ENCODE measurements at places on chromosomes 2 and 18. TPM values are rescaled to one million over a fixed set of nuclear protein-coding genes. Genes with fewer than 3 reads are reported as not detected.

GRCh38 chr2:217999595-217999959 is 3.2 kb downstream of the TNS1 start:
- no peak for DNase-seq
- peak overlapping the region; percentile 92 for H3K27ac ChIP-seq
- no peaks in the 10 kb centered on the region for H3K27me3 ChIP-seq
- H3K4me3 ChIP-seq: no peak overlapping the region
- peaks cover 95% of the 10 kb centered on the region for H3K4me1 ChIP-seq
- no peaks in the 10 kb centered on the region for H3K36me3 ChIP-seq

DNA sequence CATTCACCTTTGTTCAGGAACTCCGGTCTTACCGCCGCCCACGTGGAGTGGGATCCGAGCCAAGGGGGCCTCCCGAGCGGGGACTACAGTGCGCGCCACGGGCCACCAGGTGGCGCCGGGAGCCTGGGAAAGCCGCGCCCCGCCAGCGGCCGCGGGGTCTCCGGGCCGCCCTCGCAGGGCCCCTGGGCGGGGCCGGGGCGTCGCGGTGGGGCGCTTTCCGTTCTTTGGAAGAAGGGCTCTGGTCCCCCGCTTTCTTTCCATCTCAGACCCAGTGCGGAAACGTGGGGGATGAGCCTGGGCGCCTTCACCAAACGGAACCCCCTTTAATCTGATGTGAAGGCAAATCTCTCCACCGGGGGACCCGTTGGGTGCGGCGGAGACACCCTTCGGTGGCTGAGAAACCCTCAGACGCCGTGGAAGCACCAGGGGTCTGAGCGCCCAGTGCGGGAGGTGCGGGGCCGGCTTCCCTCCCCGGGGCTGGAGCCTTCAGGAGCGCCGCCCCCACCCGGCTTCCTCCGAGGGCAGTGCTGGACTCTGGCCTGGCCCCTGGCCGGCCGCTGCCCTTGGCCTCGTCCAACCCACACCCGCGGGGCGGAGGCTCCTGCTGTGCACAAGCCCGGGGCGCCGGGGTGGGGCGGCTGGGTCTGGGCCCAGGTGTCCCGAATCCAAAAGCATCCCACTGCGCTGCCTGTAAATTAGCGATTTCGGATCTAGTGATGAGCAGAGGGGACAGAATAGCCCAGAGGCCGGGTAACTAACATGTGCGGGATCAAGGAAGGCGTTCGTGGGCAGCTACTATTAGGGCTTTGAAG is 44.6 kb downstream of the GORASP2 start:
- DNase-seq: no peak
- H3K4me1 ChIP-seq: peaks cover 17% of the 10 kb centered on the region
- no peaks in the 10 kb centered on the region for H3K27me3 ChIP-seq
- peaks cover 2% of the 10 kb centered on the region for H3K36me3 ChIP-seq
- H3K4me3 ChIP-seq: peak overlapping the region; percentile 69

ALPP gene
- not detected for total RNA-seq

- DNase-seq: no peak
- no peak overlapping the region for H3K27ac ChIP-seq
These were observed 44.2 kb upstream of the AQP4 start for GRCh38 chr18:26909599-26910290.

DSG1 gene
- total RNA-seq: not detected

DNA sequence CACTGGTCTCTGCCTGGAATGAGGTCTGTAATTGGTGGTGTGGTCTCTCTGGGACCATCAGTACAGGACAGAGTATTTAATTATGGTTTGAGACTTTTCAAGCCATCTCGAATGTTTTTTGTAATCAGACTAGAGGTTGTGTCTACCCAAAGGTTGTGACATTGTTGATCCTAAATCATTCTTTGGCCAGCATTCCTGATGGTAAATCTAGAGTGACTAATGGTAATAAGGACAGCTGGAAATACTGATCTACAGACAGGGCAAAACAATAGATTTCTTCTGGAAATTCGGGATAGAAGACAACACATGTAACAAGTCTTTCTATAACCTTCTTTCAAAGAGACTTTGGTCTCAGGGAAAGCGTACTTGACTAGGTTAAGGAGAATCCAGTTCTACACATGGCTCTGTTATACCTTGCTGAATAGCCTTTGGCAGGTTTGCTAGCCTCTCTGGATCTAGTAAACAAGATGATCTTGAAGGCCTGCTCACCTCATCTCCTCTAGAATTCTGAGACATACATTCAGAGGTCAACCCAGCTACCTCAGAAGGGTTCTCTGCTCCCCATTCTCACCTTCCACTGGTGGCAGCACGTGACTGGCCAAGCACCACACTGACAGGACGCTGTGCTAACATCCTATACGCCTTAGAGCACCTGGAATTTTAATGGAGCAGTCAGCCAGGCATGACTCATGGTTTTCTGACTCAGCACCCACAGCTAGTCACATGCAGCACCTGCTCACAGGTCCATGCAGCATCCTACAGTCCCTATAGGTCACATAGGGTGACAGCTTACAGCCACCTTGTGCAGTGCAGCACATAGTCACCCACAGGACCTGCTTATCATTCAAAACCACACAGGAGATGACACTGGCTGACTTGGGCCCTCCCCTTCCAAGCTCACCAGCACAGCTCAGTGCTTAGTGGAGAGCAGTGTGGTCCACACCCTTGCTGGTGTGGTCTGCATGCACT is 12.2 kb downstream of the PLB1 start:
- peaks cover 10% of the 10 kb centered on the region for H3K36me3 ChIP-seq
- no peak for DNase-seq
- peaks cover 12% of the 10 kb centered on the region for H3K4me1 ChIP-seq
- no peak overlapping the region for H3K27ac ChIP-seq
- peaks cover 4% of the 10 kb centered on the region for H3K27me3 ChIP-seq

DNA sequence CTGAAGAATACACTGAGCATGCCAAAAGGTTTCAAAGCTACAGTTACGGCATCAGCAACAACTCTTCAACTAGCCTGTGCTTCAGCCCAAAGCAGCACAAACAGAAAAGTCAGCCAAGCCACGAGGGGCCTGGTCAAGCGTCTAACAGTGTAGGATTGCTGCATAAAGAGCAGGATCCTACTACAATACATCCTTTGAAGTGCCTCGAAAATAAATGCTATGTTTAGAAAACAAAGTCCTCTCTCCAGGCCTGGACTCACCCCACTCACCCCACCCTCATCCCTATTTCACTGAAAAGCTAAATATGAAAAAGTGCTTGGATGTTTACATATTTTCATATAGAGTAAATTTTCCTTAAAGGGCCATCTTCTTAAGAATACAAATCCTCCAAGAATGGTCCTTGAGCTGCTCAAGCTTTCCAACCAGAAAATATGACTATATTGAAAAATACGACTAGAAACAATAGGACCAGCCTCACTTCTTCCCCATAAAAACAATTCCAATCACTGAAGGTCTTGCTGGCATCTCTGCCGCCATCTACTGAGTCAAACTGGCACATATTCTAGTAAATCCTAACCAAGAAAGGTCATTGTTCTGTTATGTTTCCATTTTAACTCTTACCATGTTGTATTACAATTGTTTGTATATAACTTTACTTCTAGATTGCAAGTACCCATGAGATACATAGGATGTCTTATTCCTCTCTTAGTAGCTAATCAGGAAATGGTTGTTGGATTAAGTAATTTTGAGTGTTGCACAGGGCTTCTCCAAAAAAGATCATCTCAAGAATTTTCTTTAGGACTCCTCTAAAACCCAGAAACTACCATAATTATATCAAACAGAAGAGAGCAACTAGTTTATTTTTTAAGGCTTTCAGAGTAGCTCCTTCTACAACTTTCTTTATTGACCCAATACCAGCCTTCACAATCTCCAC is 63.6 kb downstream of the CLHC1 start:
- H3K4me3 ChIP-seq: no peak overlapping the region
- no peaks in the 10 kb centered on the region for H3K27me3 ChIP-seq
- peak overlapping the region; percentile 58 for H3K27ac ChIP-seq
- H3K36me3 ChIP-seq: no peaks in the 10 kb centered on the region

- H3K36me3 ChIP-seq: no peaks in the 10 kb centered on the region
- H3K4me3 ChIP-seq: no peak overlapping the region
- no peak for DNase-seq
- no peak overlapping the region for H3K27ac ChIP-seq
These were observed 17.3 kb upstream of the ASXL2 start for GRCh38 chr2:25895610-25896009.

DNA sequence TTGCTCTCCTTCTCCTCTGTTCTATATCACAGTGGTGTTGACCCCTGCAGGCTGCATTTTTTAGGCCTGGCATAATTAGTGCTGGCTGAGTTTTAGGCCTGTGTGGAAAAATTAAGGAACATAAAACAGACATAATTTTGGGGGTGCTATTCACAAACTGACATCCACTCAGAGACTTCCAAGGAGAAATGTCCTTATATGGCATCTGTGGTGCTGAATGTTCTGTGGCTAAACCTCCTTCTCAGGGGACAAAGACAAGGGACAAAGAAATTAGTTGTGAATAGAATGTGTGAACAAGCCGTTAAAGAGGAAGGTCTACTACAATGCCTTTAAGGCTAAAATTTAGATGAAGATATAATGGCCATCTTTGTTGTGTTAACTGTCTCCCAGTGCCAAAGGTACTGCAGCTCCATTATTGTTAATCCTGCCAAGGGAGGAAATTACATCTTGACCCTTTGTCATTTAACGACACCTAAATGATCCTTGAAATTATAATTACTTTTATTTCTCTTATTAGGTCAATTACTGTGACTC is 870.0 kb upstream of the CHAC2 start:
- DNase-seq: no peak
- no peak overlapping the region for H3K4me3 ChIP-seq
- no peaks in the 10 kb centered on the region for H3K4me1 ChIP-seq
- H3K27me3 ChIP-seq: peaks cover under 1% of the 10 kb centered on the region

GRCh38 chr18:36757991-36758390 is 70.8 kb downstream of the TPGS2 start:
- peaks cover 1% of the 10 kb centered on the region for H3K36me3 ChIP-seq
- no peaks in the 10 kb centered on the region for H3K27me3 ChIP-seq
- H3K27ac ChIP-seq: no peak overlapping the region
- DNase-seq: no peak

GRCh38 chr18:30623401-30624065 is 419.0 kb downstream of the DSC3 start:
- H3K36me3 ChIP-seq: no peaks in the 10 kb centered on the region
- H3K4me1 ChIP-seq: peaks cover 11% of the 10 kb centered on the region
- H3K27me3 ChIP-seq: peaks cover 2% of the 10 kb centered on the region
- H3K4me3 ChIP-seq: no peak overlapping the region
- H3K27ac ChIP-seq: no peak overlapping the region
- DNase-seq: no peak

UNC80 gene
- not detected for total RNA-seq

DNA sequence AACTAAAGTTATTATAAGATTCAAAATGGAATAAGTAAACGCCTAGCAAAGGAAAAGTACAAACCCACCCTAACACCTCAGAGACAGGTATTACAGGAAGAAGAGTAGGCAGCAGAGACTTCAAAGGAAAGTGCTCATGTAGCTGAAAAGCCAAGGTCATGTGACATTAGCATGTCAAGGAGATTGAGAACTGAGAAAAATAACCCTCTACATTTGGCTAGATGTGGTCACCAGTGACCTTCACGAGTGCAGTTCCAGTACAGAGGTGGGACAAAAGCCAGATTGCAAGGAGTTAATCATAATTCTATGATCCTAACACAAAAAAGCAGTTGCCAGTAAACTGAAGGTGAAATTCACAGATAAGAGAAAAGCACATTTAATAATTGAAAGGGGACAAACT is 252.7 kb downstream of the ZEB2 start:
- no peak overlapping the region for H3K27ac ChIP-seq
- peaks cover 2% of the 10 kb centered on the region for H3K36me3 ChIP-seq
- no peaks in the 10 kb centered on the region for H3K27me3 ChIP-seq
- DNase-seq: no peak
- H3K4me3 ChIP-seq: no peak overlapping the region

GRCh38 chr18:76988827-76989646 is 143.5 kb downstream of the MBP start:
- peaks cover 8% of the 10 kb centered on the region for H3K27me3 ChIP-seq
- no peak for DNase-seq
- H3K4me1 ChIP-seq: no peaks in the 10 kb centered on the region
- no peak overlapping the region for H3K27ac ChIP-seq
- no peak overlapping the region for H3K4me3 ChIP-seq
- H3K36me3 ChIP-seq: no peaks in the 10 kb centered on the region

PLEKHM3 gene
- total RNA-seq: 9.1 TPM

DNA sequence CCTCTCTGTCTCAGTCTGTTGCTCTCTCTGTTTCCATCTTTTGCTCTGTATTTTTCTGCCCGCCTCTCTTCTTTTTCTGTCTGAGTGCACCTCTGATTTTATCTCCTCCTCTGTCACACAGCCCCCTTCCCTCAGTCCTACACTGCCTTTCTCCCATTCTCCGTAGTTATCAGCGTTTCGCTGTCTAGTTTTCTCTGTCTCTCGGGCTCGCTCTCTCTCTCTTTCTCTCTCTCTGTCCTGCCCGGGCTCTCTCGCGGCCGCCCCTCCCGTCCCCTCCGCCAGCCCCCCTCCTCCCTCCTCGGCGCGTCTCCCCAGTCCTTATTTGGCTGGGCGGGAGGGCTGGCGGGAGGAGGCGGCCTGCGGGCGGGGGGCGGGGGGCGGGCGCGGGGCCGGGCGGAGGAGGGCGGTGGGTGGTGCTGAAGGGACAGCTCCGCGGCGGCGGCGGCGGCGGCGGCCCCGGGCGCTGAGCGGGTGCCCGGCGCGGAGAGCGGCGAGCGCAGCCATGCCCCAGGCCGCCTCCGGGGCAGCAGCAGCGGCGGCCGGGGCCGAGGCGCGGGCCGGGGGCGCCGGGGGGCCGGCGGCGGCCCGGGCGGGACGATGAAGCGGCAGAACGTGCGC is at the start of gene KCNK3:
TSS of gene KCNK3 (plus strand) at position 444 of the 618 bp plus-strand sequence. CDS start at position 598, 154 bp downstream.
- H3K4me1 ChIP-seq: peaks cover 35% of the 10 kb centered on the region
- DNase-seq: no peak
- H3K27me3 ChIP-seq: peaks cover 48% of the 10 kb centered on the region
- peaks cover 2% of the 10 kb centered on the region for H3K36me3 ChIP-seq
- H3K4me3 ChIP-seq: peak within 1 kb of the TSS; percentile 67

STK17B gene
- total RNA-seq: 37.2 TPM

DNA sequence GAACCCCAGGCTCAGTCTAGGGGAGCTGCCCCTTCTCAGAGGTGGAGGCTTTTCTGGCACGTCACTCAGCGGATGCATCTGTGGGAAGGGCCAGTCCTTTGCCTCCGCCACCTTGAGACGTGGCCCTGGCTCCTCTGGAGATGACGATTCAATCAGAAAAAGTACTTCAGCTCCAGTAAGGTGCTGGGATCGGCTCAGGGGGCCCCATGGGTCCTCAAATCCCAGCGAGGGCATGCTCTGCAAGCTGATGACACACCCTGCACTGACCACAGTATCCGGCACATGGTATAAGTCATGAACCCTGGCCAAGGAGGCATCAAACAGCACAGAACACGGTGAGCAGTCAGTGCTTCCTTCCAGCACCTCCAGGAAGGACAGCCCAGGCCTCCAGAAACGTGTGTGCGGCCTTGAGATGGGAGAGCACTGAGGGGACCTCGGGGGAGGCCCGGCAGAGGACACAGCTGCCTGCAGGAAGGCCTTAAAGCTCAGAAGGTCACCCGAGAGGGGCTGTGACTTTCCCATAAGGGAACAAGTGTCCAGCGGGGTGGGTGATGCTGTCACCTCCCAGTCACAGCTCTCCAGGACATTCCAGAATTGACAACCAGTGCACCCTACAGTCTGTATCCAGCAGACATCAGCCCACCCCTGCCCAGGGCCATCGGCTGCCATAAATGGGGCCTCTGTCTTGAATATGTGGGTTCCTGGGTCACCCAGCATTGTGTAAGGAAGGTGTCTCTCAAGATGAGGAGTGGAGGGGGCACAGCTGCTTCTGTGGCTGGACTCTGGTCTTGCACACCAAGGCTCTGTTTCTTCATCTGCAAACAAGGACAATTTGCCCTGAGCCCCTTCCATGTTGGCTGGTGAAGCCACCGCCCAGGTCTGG is 205.8 kb downstream of the NDUFA10 start:
- H3K4me3 ChIP-seq: no peak overlapping the region
- H3K27me3 ChIP-seq: peaks cover 19% of the 10 kb centered on the region
- H3K4me1 ChIP-seq: no peaks in the 10 kb centered on the region
- H3K27ac ChIP-seq: no peak overlapping the region

All from chondrocyte (in vitro differentiated cells).